Left lung (tissue), 14 donors: ENCODE measurements at places on chromosomes 5 and 9.

- DNase-seq, result no peak
These were observed 502.0 kb downstream of the BNC2 start for GRCh38 chr9:16368237-16369087.

DNA sequence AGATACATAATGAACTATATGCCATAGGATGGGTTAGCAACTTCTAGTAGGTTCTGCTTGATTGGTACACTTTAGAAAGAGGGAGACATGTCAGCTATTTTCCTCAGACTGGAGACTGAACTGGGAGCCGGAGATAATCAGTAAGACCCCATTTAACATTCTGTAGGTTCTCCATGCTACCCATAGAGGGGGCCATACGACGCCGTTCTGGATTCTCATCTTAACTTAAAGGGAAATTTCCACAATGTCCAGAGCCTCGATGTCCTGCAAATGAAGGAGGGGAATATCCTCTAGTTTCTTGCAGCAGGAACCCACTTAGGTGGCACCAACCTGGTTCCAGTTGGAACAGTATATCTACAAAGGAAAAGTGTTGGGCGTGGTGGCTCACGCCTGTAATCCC, 22.3 kb upstream of the NPM1 start:
- DNase-seq, result no peak

DNA sequence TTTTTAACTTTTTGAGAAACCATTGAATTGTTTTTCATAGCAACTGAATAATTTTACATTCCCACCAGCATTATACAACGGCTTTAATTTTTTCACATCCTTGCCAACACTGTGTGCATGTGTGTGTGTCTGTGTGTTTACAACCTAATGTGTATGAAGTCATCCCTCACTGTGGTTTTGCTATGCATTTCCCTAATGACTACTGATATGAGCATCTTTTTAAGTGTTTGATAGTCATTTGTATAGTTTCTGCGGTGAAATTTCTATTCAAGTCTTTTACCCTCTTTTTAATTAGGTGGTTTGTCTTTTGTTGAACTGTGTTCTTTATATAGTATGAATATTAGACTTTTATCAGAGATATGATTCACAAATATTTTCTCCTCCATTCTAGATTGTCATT, 263.1 kb upstream of the COX7C start:
- no peak for DNase-seq

GRCh38 chr5:158725297-158725851, 374.3 kb downstream of the EBF1 start:
- peak; percentile 44 for DNase-seq

GRCh38 chr5:114648940-114649339, 287.1 kb downstream of the KCNN2 start:
- DNase-seq, result no peak
